ENCODE measurements at places on chromosomes 11 and 22.

DNA sequence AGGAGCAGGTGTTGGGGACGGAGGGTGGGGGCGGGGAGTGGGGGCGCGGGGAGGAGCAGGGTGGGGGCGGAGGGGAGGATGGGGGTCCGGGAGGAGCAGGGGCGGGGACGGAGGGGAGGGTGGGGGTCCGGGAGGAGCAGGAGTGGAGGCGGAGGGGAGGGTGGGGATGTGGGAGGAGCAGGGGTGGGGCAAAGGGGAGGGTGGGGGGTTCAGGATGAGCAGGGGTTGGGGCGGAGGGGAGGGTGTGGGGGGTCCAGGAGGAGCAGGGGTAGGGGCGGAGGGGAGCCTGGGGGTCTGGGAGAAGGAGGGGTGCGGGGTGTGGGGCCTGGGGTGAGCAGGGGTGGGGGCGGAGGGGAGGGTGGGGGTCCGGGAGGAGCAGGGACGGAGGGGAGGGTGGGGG lies 17.1 kb downstream of the CRELD2 start:
- DNase-seq = no peak

GRCh38 chr11:96337541-96338431 lies 5.2 kb downstream of the MAML2 start:
- no peak for DNase-seq

GRCh38 chr11:19410032-19410431 lies 169.3 kb upstream of the E2F8 start:
- no peak for DNase-seq

DNA sequence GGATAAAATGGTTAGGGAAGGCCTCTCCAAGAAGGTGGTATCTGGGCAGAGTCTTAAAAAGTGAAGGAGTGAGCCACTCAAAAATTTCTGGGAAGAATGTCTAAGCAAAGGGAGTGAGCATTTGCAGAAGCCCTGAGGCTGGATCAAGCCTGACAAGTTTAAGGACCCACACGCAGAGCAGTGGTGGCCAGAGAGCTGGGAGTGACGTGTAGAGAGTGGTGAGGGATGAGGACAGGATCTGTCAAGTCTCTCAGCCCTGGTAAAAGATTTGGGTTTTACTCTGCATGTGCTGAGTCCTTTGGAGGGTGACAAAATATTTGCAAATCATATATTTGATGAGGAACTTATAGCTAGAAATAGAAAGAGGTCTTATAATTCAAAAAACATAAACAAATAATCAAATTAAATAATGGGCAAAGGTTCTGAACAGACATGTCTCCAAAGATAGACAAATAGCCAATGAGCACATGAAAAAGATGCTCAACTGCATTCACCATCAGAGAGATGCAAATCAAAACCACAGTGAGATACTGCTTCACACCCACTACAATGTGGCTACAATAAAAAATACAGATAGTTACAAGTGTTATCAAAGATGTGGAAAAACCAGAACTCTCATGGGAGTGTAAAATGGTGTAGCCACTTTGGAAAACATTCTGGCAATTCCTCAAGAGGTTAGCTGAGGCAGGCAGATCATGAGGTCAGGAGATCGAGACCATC lies 107.2 kb upstream of the NNMT start:
- DNase-seq = no peak

DNA sequence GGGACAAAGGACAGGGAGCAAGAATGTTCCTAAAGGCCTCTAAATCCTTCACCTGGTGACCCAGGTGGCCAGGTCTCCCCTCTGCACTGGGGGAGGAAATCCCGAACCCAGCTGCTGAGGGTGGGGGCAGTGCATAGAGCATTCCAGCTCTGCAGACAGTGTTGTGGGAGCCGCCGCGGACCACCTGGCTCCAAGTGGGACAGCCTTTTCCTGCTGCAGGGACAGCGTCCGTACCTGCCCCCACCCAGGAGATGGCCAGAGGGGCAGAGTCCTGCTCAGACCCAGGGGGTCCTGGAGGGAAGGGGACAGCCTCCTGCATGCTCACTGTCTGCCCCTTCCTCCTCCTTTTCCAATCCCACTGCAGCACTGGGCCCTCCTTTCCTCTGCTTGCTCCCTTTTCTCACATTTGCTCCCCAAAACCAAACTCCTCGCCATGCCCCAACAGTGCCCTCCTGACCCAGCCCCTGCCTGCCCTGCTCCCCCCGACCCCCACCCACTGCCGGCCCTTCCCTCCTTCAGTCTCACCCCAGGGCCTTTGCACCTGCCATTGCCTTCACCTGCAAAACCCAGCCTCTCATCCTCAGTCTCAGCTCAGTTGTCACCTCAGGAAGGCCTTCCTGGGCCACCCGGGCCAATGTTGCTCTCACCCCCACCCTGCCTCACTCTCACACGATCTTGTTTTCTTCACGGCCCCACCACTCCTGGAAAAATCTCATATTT lies 12.8 kb downstream of the PNPLA5 start:
- no peak for DNase-seq

Measured in NCI-H1436 treated with DMSO at 0.1 percent for 48 hours (cell line).